ENCODE measurements at places on chromosomes 6 and 20.
A peak's percentile ranks its signal among the peaks of the same experiment; 100 is the strongest.

- DNase-seq, result peak; percentile 56
Measured at GRCh38 chr6:123715006-123715863, 78.5 kb upstream of the TRDN start.

GRCh38 chr6:105135056-105135455 lies 44.8 kb downstream of the POPDC3 start:
- DNase-seq, result no peak

DNA sequence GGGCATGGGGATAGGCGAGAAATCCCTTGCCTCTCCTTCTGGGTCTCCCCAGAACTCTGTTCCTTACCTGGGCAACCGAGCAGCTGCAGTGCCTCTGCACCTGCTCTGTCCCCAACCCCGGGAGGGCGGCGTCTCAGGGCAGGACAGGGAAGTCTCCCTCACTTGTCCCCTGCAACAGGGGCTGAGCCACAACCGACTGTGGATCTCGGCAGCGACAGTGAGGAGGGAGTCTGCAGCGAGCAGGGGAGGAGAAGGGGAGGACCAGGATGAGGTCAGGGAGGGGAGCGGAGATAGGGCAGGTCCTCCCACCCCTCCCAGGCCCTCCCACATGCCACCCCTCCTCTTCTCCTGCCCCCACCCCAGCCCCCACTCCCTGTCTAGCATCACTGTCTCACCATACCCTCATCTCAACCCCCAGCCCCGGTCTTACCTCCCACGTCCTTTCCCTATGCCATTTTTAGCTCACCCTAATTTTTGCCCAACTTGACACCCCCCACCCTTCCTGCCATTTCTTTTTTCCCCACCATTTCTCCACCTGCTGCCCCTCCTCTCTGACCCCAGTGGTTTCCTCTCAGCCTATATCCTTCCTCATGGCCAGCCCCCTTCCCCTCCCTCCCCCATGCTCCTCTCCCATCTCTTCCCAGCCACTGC lies at the start of gene TNXB:
Gene TNXB, minus strand, starts transcription at position 225 of the 651 bp plus-strand sequence. CDS start 11,140 bp downstream, outside the sequence.
- peak; percentile 47 for DNase-seq

- DNase-seq, result no peak
Measured at GRCh38 chr6:31877651-31878161, 1.1 kb downstream of the SLC44A4 start.

DNA sequence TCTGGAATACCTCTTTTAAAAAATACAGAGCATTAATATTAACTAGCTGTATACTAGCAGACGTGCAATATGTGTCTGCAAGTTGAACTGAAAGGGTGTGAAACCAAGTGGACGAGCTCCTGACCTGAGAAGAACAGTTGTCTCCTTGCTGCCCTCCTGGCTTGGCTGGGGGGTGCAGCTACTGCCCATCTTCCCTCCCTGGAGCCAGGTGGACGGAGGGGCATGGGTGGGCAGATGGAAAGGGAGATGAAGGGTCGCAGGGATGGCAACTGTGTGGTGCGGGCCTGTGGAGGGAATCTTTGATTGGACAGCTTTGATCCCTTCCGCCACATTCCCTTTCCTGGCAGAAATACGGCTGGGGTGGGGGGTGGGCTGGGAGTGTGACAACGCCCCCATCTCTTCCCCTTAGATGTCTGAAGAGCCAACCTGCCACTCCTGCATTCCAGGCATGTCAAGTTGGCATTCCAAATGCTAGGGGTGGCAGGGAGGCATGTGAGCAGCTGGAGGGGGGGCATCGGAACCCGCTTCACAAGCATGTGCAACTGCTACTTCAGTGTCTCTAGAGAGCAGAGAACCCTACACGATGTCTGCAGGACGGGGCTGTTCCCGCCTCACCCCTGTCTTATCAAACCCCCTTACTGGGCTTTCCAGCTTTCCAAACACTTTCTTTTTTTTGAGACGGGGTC lies 37.3 kb downstream of the SRSF3 start:
- DNase-seq, result no peak

DNA sequence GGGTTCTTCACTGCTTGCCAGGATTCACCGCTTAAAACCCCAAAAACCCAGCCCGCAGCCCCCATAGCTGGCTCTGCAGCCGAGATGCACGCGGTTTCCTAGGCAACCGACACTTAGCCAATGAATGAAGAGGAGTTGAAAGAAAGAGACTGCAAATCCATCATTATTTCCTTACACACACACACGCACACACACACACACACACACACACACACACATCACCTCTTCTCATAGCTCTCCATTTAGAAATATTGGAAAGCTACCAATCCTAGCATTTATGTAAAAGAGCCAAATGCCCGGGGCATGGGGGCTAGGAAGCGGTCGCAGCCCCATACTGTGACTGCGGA lies 3.4 kb upstream of the TUBB2B start:
- DNase-seq, result no peak

- DNase-seq, result peak; percentile 47
Measured at GRCh38 chr6:77463308-77463860, at the start of gene HTR1B. TSS of gene HTR1B (minus strand) at chr6:77463491. CDS start at chr6:77463403, 88 bp downstream.

GRCh38 chr20:44911264-44911921 lies 1.5 kb downstream of the PABPC1L start:
- DNase-seq, result peak; percentile 72

GRCh38 chr6:33886673-33887144 lies 82.9 kb upstream of the MLN start:
- DNase-seq, result no peak

GRCh38 chr6:100818066-100818465 lies 63.1 kb downstream of the ASCC3 start:
- DNase-seq, result no peak

GRCh38 chr20:3997446-3997845 lies 17.9 kb downstream of the RNF24 start:
- DNase-seq, result no peak

- DNase-seq, result no peak
Measured at GRCh38 chr20:50285376-50286173, 94.9 kb downstream of the CEBPB start.

- DNase-seq, result no peak
Measured at GRCh38 chr20:54356801-54357200, 118.6 kb upstream of the DOK5 start.

DNA sequence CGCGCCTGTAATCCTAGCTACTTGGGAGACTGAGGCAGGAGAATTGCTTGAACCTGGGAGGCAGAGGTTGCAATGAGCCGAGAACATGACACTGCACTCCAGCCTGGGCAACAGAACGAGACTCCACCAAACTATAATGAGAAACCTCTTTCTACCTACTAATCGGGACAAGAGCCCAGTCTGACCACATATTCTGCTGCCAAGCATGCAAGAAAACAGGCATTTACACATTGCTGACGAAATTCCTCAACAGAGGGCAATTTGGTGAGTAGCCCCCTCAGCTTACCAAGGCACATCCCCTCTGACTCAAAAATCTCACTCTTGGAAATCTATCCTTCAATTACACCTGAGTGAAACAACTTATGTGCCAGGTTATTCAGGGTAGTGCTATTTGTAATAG lies 81.2 kb downstream of the SLC23A2 start:
- DNase-seq, result no peak

GRCh38 chr20:49276161-49276960 lies 1.5 kb downstream of the ZNFX1 start:
- peak; percentile 74 for DNase-seq

GRCh38 chr6:683742-684440 lies 9.0 kb downstream of the EXOC2 start:
- DNase-seq, result no peak

GRCh38 chr6:87944541-87944954 lies 103.1 kb upstream of the SPACA1 start:
- peak; percentile 49 for DNase-seq

GRCh38 chr6:83273596-83273995 lies 80.4 kb downstream of the RWDD2A start:
- no peak for DNase-seq

- no peak for DNase-seq
Measured at GRCh38 chr6:19869464-19869863, 32.3 kb downstream of the ID4 start.

GRCh38 chr20:53419693-53420460 lies 173.8 kb downstream of the ZNF217 start:
- no peak for DNase-seq

DNA sequence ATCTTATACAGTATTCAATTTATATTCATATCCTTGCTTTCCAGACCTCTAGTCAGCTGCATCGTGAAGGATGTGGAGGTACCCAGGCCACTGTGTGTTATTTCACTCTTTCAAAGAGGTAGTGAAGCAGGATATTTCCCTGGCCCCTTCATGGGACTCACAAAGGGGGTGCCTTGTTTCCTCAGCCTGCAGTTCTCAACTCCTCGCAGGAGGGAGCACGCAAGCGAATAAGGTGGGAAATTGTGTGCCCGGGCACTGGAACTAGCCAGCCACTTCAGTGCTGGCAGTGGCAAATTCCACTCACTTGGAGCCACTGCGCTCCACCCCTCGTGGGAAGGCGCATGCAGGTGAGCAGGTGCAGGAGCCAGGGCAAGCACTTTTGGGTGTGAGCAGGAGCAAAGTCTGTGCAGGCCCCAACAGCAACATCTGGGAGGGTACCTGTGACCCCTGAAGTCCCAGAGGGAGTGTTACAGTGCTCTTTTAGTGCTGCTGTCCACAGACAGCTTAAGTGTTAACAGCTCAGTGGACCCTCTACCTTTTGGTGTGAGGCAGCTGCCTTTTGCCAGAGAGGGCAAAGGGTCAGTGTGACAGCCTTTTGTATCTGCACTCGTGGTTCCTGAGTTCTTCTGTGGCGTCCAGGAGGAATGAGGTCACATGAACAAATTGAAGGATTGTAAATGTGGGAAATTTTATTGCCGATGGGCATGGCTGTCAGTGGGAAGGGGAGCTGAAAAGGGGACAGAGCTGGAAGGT lies 49.4 kb upstream of the FAM135A start:
- no peak for DNase-seq

GRCh38 chr6:18507018-18507415 lies 119.9 kb downstream of the RNF144B start:
- no peak for DNase-seq

DNA sequence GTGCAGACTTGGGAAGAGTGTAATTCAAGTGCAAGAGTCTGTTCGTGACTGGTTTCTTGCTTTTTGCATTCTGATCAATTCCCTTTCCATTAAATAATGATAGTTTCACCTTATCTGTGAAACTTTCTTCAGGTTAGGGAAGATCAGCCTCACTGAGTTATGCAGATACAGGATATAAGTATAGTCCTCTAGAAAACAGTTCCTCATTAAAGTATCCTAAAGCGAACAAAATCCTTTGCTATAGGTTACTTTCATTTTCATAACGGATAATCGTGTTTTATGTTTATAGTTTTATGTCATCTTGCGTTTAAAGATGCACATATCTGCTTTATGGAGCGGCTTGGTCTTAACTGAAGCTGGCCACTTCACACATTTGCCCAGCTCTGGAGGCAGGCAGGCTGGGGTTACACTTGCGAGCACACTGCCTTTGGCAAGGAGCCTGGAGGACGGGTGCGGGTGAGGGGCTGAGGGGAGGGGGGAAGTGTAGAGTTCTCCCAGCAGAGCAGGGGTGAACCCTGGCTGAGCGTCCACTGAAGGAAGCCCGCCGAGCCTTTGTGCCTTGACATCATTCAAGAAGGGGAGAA lies 123.5 kb upstream of the IFNGR1 start:
- DNase-seq, result no peak

DNA sequence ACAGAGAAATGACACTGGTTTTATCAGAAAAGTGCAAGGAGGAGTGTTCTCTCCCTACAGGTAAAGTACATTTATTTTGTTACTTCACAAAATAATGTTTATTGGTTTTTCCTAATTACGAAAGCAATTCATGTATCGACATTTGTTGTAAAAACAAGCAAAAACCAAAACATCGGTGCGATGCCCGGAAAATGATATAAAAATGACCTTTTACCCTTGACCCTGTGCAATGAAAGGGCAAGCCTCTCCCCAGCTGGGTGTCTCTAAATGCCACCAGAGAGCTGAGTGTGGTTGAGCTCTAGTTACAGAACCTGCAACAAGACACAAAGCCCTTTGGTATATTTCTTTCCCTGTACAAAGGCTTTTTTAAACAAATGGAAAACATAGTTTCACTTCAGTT lies 65.4 kb downstream of the CD164 start:
- no peak for DNase-seq

DNA sequence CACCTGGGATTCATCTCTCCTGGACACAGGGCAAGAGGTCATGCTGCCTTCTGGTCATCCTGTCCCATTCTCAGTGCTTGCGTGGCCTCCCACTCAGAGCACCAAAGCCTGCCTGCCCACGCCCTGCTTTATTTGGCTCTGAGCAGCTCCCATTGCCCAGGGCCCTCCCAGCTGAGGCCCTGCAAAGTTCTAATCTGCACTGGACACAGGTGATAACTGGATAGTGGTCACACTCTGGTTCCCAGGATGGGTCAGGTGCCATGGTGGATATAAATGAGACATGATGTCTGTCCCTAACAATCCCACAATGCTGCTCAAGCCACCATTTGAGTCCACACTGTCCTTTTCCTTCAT lies 39.5 kb downstream of the CPXM1 start:
- no peak for DNase-seq

DNA sequence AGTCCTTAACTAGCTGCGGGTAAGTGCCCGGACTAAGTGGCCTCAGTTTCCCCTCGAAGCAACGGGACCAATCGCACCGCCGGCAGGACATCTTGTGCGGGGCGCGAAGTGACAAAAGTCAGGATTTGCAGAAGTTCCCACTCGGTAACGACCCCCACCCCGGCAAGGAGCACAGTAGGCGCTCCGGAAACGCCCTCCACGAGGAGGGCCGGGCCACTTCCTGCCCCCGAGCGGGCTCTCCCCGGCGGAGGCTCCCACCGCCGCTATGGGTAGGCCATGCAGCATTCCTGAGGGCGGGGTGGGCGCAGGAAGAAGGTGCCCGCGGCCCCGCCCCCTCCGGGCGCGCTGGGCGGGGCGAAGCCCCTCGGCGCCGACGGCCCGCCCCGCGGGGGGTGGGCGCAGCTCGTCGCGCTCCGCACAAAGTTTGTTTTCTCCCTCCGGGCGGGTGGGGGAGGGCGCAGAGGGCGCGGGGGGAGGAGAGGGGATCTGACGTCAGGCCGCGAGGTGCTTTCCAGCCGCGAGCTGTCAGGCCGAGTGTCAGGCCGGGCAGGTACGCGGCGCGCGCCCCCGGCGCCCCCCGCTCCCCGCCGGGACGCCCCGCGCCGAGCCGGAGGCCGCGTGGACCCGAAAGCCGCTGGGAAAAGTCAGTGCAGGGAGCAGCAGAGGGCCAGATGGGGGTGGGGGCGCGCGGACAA lies at the start of gene TGIF2:
Gene TGIF2, plus strand, starts transcription at position 495 of the 695 bp plus-strand sequence. CDS start 5,178 bp downstream, outside the sequence.
- DNase-seq, result peak; percentile 74

- no peak for DNase-seq
Measured at GRCh38 chr6:137233911-137234863, 15.0 kb upstream of the IFNGR1 start.

DNA sequence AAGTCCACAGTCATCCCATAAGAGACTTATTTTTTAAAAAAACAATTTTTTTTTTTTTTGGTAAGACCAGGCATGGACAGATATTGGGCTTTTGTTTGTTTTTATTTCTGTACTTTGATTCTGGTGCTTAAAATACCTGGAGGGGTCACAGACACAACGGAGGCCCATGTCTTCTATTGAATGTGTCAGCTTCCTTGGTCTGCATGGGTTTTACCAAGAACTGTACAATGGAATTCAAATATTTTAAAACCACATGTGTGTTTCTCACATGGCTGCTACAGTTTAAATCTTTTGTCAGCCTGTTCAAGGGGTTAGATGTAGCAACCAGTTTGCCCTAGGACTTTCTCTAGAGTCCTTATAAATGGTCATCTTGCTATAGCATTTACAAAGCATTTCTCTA lies 139.8 kb downstream of the SOX4 start:
- DNase-seq, result no peak
